ENCODE measurements at places on chromosomes 2 and 18.

DNA sequence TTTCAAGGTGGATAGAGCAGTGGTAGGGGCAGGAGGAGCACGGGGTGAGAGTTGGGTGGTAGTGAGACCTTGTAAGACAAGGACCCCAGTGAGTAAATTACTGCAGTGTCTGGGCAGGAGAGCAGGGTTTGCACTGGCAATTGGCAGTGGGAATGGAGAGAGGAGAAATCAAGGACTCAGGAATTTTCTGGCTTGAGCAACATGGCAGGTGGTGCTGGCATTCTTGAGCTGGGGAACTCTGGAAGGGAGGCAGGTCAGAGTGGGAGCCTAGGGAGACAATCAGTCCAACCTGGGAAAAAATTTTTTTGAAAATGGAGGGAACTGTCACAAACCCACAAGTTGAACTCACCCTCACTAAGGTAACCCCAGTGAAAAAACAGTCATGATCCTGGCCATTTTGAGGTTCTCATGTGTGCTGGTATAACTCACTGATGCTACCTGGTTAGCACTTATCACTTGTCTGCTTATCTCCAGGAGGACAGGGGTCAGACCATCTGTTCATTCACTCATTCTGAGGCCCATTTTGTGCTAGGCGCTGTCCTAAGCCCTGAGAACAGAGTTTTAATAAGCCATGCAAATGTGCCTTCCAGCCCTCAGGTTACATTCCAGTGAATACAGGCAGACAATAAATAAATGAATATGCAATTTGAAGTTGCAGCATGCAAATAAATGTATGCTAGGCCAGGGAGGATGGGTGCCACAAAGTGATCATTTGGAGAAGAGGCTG, 92.2 kb upstream of the SEC11C start:
- DNase-seq: no peak

GRCh38 chr18:23265682-23266399, 130.6 kb downstream of the CABLES1 start:
- DNase-seq: no peak

- DNase-seq: no peak
These were observed 28.9 kb upstream of the GAREM2 start for GRCh38 chr2:26144031-26144430.

GRCh38 chr2:129799036-129799958, 180.2 kb upstream of the RAB6C start:
- DNase-seq: no peak

DNA sequence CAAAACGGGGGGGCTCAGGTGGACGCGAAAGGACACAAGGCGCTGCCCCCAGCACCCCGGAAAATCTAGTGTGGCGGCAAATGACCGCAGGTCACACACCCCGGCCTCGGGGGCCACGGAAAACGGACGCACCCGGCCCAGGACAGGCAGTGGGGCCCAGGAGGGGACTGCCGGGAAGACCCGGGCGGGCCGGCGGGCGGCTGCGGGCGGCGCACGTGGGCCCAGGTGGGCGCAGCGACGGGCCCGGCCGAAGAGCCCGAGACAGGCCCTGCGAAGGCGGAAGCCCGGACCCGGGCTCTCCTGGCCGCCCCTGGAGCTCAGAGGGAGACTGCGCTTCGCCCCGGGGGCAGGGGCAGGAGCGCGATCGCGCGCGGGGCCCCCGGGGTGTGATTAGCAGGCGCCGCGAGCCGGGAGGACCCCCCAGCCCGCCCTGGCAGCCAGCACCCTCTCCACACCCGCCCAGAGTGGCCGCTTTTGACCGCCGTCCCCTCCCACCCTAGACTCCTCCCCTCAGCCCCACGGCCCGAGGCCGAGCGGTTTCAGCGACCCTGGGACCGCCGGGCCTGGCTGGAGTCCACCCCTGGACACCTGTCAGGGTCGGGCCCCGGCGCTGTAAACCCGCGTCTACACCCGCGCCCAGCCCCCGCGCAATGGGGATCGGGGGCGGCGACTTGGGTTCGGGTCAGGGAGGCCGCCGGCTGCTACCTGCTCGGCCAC, 773 bp downstream of the MBP start:
- DNase-seq: no peak
